Left kidney (tissue), 8 donors: ENCODE measurements at places on chromosomes 5 and 9. TPM values are rescaled to one million over a fixed set of nuclear protein-coding genes. Genes with fewer than 3 reads are reported as not detected.

Gene NR2F1-AS1
- polyA plus RNA-seq: 59.1 TPM

Gene TSPAN17
- 29.3 TPM for polyA plus RNA-seq

Gene DNM1
- 231 TPM for polyA plus RNA-seq

Gene ADCY2
- 5.5 TPM for polyA plus RNA-seq

Gene RCL1
- polyA plus RNA-seq: 20.2 TPM

Gene C9orf50
- polyA plus RNA-seq: 0.30 TPM
